ENCODE measurements at places on chromosomes 2 and 18.

DNA sequence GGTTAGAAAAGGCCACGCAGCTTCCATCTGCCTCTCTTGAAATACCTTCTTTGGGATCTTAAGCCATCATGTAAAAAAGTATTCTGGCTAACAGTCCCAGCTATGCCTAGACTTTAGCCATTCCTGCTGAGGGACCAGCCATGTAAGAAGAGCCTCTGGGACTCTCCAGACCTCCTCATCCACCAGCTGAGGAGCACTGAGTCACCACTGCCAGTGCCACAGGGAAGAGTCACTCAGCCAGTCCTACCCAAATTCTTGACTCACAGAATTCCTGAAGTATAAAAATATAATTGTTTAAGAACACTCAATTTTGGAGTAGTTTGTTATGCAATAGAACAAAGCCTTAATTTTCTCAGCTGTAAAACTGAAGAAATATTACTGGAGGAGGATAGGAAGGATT is 436.7 kb downstream of the ZEB2 start:
- no peak for DNase-seq

- DNase-seq: no peak
These were observed 15.8 kb upstream of the HES6 start for GRCh38 chr2:238255636-238256035.

GRCh38 chr2:222042666-222043065 is 256.1 kb downstream of the PAX3 start:
- no peak for DNase-seq

DNA sequence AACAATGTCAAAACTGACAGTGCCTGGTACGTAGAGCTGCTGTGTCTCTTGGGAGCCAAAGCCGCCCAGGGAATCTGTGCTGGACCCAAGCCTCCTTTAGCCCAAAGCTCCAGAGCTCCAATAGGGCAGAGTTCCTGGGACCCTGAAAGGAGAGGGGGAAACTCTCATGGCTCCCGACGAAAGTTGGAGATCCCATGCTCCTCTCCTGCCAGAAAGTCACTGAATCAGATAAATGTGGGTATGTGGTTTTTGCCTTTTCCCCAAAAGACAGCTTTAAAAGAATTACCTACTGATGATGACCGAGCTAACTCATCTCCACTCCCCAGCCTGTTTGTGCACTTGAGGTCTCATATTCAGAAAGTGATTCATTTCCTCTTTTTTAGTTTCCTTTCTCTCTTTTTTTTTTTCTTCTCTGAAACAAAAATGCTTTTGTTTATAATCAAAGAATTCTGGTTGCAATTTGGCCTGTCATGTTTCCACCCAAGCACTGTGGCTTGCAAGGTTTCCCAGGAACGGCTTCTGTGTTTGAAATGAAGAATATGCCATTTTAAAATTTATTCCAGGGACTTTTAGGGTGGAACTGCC is 14.1 kb upstream of the PMAIP1 start:
- no peak for DNase-seq

DNA sequence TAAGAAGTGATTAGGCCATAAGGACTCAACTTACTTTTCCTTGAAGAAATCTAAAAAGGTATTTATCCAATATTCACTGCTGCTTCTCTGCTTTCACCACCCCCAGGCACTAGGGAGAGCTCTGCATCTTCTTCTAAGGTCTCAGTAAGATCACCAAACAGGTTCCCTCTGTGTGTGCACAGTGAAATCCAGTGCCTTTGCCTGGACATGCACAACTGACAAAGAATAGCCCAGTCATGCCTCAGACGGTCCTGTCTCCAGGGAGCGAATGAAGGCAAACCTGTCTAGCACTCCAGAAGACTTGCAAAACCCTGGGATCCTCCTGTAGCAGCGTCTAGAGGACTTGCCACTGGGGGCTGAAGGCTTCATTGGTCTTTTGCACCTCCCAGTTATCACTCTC is 344.5 kb upstream of the LRATD1 start:
- DNase-seq: no peak

- no peak for DNase-seq
These were observed 239.4 kb upstream of the TANK start for GRCh38 chr2:160920791-160921303.

DNA sequence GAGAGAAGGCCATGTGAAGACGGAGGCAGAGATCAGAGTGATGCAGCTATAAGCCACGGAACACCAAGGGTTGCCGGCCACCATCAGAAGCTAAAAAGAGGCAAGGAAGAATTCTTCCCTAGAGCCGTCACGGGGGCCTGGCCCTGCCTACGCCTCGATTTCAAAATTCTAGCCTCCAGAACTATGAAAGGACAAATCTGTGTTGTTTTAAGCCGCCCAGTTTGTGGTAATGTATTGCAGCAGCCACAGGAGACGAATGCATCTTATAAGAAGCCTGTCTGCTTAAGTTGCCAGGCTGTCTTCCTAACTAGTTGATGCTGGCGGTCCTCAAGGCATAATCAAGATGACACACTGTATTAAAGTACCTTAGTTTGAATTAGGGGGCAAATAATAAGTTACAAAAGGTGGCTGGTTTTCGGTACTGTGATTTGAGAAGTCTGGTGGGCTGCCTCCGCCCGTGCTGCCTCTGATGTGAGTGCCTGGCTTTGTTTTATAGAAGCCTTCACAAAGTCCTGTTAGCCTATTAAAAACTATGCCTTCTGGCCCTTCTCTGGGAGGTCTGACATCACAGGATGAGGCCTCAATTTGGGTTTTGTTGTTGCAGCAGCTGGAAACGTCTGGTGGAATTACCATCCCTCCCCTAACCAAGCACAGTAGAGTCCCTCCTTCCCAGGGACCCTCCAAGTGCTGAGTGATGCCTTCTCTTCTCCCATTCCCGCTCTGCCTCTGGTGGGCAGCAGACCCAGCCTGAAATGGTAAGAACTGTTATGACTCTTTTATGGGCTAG is 53.6 kb downstream of the SRD5A2 start:
- DNase-seq: no peak

All from caudate nucleus (tissue), 63 donors.